Right atrium auricular region (tissue), 2 donors: ENCODE measurements at places on chromosomes 12 and 14. TPM values are rescaled to one million over a fixed set of nuclear protein-coding genes. Genes with fewer than 3 reads are reported as not detected.

CFAP54 gene
- total RNA-seq, result not detected

SMCO2 gene
- not detected for total RNA-seq

FAM186B gene
- 0.28 TPM for total RNA-seq

DNA sequence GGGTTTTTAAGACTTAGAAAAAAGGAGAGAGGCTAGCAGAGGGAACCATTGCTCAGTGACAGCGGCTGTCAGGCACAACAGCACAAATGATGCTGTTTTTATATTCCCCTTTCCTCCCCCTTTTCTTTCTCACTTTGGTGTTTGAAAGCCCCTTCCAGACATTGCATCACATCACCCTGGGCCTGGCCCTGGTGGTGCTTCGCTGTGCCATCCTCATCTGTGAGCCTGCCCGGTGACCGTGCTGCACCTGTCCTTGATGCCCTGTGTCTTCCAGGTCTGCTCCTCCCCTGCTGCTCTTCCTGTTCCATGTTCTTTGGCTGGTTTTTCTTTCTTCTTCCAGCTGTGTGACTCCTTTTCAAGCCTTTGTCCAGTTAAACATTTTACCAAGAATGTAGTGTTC, 24.8 kb downstream of the KLC1 start:
- DNase-seq, result no peak

- no peak for DNase-seq
Observed at GRCh38 chr12:94255006-94255405, 106.6 kb downstream of the PLXNC1 start.

GRCh38 chr14:69287098-69288010, 27.4 kb downstream of the GALNT16 start:
- peak; percentile 60 for DNase-seq

TMBIM6 gene
- 248 TPM for total RNA-seq

DNA sequence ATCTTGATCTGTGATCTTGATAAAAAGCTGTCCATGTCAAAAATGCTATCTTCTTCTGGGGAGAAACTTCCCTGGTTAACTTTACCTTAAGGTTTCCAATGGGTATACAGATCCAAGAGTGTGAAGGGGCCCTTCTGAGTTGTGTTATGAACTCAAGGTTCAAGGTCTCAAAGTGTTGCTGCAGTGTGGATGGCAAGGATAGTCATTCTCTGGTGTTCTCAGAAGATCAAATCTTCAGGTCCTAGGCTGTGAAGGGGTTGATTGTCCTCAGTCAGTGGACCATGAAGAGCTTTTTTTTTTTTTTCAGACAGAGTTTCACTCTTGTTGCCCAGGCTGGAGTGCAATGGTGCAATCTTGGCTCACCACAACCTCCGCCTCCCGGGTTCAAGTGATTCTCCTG, 114.4 kb downstream of the SPTSSA start:
- DNase-seq, result no peak

DNA sequence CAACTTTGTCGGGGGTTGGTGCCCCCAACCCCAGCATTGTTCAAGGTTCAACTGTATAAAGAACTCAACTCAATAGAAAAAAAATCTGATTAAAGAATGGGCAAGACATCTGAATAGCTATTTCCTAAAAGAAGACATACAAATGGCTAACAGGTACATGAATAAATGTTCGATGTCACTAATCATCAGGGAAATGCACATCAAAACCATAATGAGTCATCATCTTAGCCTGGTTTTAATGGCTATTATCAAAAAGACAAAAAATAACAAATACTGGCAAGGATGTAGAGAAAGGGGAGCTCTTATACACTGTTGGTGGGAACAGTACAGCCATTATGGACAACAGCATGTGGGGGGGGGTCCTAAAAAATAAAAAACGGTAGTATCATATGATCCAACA, 28.7 kb downstream of the NPAS3 start:
- no peak for DNase-seq

DNA sequence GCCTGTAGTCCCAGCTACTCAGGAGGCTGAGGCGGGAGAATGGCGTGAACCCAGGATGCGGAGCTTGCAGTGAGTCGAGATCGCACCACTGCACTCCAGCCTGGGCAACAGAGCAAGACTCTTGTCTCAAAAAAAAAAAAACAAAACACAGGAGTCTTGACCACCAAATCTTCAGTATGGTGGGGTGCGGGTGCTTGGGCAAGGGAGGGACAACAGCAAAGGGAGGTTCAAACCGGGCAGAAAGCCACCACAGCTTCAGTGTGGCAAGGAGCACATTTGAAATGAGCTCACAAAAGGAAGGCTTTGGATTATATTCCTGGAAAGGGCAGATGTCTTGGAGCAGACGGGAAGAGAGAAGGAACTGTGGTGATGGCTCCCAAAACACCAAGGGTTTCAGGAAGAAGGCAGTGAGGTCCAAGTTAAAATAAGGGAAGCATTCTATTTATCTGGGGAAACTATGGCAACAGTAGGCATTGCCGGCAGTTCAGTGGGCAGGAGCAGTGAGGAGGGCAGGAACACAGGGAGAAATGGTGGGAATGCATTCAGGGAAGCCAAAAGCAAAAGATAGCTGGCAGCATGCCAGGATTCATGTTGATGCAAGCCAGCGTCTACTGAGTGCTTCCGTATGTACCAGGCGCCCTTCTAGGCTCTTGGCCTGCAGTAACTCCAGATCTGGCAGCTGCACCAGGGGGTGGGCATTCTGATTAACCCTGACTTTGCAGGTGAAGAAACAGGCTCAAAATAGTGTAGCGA, 51.0 kb upstream of the SRSF5 start:
- DNase-seq, result peak; percentile 81

DNA sequence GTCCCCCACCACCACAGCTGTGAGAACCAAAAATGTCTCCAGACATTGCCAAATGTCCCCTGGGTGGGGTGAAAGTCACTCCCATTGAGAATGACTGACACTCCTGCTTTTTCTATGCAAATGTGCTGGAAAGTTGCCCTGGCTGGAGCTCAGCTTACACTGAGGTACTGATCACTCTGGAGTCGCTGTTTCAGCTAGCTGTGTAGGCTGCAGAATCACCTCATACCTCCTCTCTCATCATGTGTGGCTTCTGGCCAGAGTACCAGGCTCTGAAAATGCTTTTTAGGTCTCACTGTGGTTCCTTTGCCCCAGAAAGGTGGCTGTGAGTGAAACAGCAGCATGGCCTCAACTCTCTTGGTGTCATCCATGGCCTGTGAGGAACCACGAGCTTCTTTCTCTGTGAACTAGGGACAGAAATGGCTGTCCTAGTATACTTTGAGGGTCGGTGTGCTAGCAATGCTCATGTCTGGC, 414.4 kb downstream of the DPF3 start:
- DNase-seq, result no peak

IL26 gene
- total RNA-seq, result not detected

KCNK10 gene
- not detected for total RNA-seq

TSPAN8 gene
- 2.2 TPM for total RNA-seq

POC1B gene
- total RNA-seq, result 10.6 TPM

IL22 gene
- not detected for total RNA-seq
